ENCODE measurements at places on chromosomes 6 and 20.

GRCh38 chr6:30378290-30378937, 33.5 kb downstream of the RPP21 start:
- no peak for DNase-seq

- DNase-seq, result no peak
Measured at GRCh38 chr6:7439228-7439627, 49.6 kb downstream of the RIOK1 start.

DNA sequence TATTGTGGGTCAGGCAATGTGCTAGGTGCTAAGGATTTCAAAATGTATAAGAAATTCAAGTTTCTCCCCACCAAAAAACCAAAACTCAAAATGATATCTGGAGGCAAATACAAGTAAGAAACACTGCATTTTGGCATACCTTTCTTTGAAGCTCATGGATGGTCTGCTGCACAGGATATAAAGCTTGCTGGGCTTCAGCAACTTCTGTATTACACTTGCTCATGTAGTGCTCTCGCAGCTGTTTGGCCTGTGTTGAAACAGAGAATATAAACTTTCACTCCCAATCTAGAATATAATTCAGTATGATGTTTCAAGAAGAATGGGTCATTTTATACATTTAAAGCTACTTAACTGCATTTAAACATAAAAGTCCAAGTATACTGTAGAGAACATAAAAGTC, 39.6 kb downstream of the SHPRH start:
- no peak for DNase-seq

DNA sequence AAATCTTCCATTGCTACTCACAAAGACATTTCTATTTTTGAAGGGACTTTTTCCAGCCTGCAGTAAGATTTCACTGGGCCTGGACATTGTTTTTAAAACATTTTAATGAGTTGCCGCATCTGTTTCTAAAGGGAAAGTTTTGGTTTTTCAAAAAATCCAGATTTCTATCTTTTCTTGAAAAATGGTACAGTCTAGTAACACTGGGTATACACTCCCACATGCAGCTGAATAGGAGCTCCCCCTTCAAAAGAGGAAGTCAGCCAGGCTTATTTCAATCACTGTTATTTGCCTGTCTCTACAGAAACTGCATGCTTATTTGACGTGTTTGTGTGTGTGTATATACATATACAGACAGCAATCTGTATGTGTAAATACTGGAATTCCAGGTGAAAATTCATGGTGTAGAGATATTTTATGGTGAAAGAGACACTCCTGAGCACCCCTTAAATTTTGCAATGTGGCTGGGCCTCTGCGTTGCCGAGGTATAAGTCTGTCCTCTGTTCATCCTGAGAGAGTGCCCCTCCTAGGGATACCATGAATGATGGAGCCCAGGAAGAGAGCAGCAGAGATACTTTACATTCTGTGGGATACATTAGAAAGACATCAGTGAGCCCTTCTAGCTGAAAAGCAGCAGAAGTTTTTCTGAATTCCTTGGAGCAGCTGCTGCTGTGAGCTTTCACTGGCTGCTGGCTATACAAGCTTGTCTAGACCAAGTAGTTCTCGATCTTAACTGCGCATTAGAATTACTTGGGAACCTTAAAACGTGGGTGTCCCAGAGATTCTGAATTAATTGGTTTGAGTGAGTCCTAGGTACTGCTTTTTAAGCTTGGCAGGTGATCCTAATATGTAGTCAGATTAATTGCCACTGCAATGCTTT, 12.0 kb upstream of the ABRACL start:
- DNase-seq, result no peak

- DNase-seq, result no peak
Measured at GRCh38 chr6:116329156-116329555, 41.6 kb upstream of the DSE start.

GRCh38 chr6:137105375-137105774, 60.6 kb upstream of the IL20RA start:
- DNase-seq, result no peak

DNA sequence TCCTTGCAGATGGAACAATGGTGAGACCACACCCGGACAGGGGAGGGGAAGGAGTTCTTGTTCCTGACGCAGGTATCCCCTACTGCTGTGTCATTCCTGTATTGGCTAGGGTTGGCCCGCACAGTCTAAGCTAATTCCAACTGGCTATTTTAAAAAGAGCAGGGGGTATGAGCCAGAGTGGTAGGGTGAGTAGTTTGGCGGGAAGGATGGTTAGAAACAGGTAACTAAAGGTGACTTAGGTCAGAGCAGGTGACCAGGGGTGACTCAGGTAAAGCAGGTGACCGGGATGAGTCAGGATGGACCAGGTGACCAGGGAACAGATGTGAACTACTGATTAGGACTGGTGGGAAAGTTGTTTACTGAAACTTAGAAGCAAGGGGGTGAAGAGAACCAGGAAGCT, 58.0 kb downstream of the ZNF292 start:
- no peak for DNase-seq

DNA sequence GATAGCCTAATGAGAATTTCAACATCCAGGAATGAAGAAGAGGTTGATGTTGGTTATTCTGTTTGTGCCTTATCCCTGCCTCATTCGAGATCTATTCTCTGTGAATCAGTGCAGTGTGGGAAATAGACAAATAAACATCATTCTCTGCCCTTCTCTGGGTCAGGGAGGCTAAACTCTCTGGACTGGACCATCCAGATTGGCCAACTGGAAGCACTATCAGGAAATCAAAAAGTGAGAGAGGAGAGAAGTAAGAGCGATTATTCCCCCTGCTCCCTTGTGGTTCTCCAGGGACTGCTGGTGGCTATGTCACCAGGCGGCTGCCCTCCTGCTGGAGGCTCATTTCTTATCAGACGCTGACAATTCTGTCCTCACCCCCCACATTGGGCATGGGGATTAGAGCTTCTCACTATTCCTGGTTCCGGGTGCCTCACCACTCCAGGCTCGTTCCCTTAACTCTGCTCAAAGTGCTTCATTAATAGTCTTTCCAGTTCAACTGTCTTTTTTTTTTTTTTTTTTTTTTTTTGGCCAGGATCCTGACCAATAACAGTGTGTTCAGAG, 201.7 kb upstream of the RREB1 start:
- no peak for DNase-seq

GRCh38 chr6:84798257-84798656, 33.9 kb upstream of the TBX18 start:
- DNase-seq, result no peak

- no peak for DNase-seq
Measured at GRCh38 chr20:7399114-7399513, 541.1 kb downstream of the HAO1 start.

GRCh38 chr6:38185244-38185643, 365.7 kb downstream of the ZFAND3 start:
- DNase-seq, result no peak

GRCh38 chr6:86459978-86460377, 477.4 kb upstream of the HTR1E start:
- DNase-seq, result no peak

DNA sequence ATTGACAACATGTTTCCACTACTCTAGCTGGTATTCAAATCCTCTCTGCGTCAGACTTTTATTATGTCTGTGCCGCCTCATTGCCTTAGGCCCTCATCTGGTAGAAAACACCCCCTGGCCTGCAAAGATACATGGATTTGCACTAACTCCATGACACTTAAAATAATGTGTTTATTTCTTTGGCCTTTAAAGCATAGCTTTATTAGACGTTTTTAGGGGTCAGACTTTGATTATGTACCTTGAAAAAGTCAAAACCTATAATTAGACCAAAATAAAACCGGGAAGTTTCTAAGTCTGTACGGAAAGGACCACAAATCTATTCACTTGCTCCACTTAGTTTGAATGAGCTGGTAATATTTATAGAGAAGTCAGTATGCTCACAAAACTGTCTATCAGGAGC, 357.9 kb upstream of the NOX3 start:
- no peak for DNase-seq

GRCh38 chr6:146950351-146950835, 253.8 kb upstream of the STXBP5 start:
- DNase-seq, result no peak

DNA sequence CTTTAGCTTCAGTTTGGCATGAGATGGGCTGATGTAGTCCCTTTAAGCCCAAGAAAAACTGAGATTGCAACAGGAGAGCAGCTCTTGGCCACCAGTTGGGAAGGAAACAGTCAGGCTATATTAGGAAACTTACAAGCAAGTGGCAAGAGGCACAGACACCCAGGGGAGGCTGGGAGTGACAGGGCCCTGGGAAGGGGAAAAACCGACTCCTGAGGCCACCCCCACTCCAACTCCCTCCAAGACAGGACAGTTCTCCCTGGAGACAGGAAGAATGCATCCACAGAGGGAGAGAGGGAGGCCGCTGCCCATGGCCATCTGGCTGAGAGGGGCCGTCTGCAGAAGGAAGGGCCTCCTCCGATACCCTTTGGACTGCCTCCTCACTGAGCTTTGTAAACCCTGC, 20.5 kb downstream of the JPH2 start:
- DNase-seq, result no peak

- no peak for DNase-seq
Measured at GRCh38 chr20:51412333-51412871, 130.1 kb downstream of the NFATC2 start.

GRCh38 chr6:40584741-40585140, 2.4 kb downstream of the LRFN2 start:
- no peak for DNase-seq

- peak; percentile 67 for DNase-seq
Measured at GRCh38 chr6:142692942-142693341, 252.0 kb downstream of the HIVEP2 start.

DNA sequence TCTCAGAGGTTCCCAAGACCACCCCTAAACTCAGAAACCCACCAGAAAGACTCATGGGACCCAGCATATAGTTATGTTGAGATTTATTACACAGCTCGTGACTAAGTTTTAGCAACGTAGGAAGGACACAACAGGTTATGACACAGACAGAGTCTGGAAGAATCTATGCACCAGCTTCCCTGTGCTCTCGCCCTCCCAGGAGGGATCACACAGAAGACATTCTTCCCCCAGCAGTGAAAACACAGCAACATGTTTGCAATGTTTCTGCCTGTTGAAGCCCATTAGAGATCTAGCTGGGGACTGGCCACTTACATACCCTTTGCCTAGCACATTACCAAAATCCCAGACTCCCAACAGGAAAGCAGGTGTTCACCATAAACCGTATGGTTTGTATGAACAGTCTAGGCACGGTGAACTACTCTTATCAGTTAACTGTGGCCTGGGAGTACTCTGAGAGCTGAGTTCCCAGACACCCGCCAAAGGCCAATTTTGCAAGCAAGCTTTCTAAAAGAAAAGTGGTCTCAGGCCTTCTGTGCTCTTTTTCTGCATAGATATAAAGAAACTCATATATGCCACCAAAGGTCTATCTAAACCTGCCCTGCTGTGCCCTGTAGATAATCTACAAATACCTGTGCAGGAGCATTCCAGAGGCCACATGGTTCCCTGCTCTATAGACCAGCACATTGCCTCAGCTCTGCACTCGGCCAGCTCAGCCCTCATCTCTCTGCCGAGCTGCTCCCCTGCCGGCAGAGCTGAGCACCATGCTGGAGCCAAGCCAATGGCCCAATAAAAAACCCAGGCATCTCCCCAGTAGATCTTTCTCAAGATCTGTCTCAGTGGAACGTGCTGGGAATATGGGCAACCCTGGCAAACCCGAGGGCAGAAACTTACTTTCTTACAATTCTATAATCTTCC, 69.6 kb upstream of the SMIM28 start:
- DNase-seq, result no peak

DNA sequence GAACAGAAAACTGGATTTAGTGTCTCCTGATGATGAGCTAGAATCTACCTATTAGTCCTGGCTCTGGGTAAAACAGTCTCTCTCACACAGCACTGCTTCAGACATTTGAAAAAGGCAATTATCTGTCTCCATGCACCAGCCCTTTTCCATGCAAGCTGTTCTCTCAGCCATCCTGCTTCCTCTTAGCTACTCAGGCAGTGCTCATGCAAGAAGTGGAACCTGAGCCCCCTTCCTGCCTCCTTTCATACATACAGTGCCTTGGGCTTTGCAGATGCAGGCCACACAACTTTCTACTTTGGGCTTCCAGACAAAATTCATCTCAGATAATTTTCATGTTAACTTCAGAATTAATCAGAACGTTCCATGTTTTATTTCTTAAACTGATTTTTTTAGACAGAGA, 151.3 kb downstream of the RALGAPA2 start:
- DNase-seq, result no peak

- no peak for DNase-seq
Measured at GRCh38 chr6:168314948-168315347, 4.6 kb downstream of the DACT2 start.

DNA sequence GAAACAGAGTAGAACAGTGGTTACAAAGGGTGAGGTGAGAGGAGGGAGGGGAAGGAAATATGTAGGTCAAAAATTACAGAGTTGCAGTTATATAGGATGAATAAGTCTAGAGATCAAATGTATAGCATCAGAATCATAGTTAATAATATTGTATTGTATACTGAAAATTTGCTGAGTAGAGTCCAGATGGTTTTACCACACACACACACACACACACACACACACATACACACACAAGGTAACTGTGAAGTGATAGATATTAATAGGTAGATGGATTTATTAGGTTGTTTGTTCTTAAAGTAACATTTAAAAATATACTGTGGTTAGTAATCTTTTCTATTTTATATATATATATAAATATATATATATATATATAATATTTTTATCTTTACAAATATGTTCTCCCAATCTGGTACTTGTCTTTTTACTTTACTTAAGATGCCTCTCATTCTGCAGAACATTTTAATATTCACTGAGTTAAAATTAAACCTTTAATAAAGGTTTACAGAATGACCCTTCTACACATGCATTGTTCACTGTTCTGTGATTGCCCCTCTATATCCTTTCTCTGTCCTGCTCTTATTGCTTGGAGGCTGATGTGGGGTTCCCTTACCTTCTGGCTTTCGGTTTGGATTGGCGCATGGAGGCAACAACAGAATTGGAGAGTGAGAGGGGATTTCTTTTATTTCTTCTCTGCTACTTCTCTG, 408 bp downstream of the PTCHD4 start:
- DNase-seq, result no peak

DNA sequence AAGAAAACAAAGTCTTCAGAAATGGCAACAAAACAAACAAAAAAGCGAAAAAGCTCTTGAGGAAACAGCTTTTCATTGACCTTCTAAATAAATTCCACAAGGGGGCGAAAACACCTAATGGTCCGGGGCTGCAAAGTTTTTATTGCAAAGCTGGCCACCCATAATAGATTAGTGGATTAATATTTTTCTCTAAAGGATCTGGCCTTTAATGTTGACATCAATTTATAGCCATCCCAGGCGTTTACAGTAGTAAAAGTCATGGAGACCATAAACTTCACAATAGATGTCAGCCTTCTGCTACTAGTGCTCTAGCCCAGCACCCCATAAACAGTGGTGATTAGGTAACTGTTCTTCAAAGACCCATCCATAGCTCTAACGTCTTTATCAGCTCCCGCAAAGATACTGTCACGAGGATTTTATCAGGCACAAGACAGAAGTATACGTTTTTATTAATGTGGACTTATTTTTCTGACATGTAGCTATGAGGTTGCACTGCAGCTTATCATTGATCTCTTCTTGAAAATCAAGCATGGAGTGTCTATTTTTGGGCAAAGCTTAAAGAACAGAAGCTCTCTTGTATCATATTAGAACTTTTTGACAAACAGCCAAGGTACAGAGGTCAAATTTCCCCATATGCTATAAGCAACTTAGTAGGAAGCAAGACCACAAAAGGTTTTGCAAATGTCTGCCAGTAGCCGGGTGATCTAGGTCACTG, 4.7 kb downstream of the CITED2 start:
- DNase-seq, result peak; percentile 67

GRCh38 chr20:46308258-46309157, at the start of gene CDH22:
TSS of gene CDH22 (minus strand) at chr20:46308498. CDS start at chr20:46251294, 57,204 bp downstream.
- DNase-seq, result no peak

Measured in SW 1271 (cell line).